ENCODE measurements at places on chromosomes 6 and 20.

GRCh38 chr6:170290296-170291128, at the start of gene DLL1:
TSS of gene DLL1 (minus strand) at chr6:170291078. CDS start at chr6:170290139, 939 bp downstream.
- DNase-seq, result no peak

DNA sequence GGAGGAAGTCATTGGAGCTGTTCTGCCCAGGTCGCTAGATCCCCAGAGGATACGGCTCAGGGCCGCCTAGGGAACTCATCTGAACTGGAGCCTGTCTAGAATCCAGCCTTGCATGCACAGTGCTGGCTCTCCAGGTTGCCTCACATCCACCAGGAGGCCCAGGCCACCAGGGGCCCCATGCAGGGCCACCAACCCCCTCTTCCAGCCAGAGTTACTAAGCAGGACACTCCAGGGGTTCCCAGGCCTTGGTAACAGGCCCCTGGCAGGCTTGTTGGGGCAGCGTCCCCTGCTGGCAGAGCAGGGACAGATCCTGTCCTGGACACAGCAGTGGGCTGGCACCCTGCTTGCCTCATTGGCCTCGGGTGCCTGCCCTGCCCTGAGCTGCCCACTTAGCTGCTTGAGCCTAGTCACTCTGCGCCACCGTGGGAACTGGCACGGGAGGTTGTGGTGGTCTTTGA, 35.3 kb downstream of the EFCAB8 start:
- no peak for DNase-seq

GRCh38 chr20:13028001-13028400, 19.2 kb downstream of the SPTLC3 start:
- DNase-seq, result no peak

DNA sequence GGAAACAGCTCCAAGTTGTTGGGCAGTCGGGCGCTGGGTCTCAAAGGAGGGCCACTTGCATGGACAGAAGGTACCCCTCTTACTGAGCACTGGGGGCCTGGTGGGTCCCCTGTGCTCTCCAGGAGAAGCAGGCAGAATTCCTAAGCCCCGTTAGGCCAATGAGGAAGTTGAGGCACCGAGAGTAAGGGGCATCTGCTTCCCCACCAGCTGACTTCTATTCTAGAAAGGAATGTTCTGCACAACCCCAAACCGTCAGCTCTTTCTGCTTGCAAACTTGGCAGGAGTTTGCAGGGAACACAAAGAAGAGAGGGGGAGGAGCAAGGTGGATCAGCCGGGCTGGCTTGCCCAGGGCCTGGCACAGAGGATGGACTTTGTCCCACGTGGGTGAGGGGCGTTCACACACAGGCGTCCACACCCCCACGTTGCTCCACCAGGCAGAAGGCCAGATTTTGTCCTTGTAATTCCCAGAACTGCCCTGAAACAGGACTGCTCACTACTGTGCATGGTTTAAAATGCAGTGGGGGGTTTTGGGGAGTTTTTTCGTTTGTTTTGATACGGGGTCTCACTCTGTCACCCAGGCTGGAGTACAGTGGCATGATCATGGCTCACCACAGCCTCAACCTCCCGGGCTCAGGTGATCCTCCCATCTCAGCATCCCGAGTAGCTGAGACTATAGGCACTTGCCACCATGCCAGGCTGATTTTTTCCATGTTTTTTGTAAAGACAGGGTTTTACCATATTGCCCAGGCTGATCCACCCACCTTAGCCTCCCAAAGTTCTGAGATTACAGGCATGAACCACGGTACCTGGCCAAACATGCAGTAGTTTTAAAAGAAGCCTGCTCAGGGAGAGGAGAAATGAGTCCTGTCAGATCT, 93.3 kb downstream of the SNX5 start:
- DNase-seq, result peak; percentile 80

DNA sequence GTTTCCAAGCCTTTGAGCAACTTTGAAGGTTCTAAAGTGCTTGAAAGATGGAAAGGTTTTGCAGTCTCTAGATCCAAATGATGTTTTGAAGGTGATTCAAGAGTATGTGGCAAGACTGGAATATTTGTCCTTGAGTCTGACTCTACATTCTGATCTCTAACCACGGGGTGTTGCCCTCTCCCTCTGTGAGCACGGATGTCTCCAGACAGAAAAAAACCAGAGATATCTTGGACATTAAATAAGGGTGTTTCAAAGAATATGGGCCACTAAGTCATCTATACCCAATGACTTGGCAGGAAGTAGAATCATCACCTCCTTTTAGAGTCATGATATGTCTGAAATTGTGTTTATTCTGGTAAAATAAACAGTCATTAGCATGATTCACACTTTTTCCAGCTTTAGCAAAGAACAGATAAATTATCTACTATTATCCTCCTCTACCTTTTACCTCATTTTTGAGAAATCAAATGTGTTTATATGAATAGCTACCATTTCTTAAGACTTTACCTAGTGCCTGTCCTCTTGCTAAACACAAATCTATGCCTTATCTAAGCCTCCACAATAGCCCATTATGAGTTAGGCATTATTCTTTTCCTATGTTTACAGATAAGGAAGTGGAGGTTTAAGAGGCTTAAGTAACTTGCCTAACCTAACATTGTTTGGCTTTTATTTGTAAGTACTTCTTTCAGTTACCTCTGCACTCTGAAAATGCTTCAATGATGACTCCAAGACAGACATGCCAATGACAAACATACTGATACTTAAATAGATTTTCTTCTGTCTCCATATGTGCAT, 384.4 kb downstream of the BMP2 start:
- no peak for DNase-seq

GRCh38 chr6:7108964-7109836, 1.4 kb downstream of the RREB1 start:
- DNase-seq, result no peak

All from skeletal muscle cell (primary cell).